ENCODE measurements at places on chromosomes 3 and 15.

DNA sequence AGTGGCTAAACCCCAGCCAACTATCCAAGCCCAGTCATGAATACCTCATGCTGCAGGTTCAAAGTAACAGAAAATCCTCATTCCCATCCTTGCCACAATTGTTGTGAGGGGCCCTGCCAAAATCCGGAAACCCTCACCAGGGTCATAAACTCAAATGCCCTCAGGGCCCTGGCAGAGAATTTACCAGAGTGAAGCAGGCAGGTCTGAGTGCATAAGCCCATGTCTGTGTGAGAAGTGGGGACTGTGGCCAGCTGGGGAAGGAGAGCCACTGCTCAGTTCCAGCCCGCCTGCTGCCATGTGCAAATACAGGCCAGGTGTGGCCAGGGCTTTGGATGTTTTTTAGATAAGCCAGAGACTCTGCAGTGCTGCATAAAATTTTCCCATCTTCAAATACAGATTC, 7.0 kb downstream of the CEP152 start:
- no peak for DNase-seq

DNA sequence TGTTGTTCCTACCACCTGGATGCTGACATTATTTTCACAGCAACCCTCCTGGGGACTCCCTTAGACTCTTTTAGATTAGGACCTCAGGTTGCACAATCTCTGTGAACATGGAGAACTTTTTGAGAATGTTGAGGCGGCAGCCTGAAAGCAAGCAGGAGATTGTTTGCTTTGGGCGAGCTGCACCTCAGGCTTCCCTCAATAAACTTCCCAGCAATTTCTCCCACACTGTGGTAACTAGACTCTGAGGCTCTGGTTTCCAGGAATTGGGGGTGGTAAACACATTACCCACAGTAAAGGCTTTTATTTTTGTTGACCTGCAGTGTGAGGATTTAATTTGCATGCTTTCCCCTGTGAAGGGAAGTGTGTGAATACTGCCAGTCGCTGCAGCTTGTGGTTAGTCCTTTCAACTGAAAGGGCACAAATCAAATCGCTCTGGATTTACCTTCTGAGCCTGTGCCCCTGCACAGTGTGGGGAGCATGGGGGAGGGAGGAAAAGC, 35.2 kb upstream of the SIAH2 start:
- DNase-seq = no peak

DNA sequence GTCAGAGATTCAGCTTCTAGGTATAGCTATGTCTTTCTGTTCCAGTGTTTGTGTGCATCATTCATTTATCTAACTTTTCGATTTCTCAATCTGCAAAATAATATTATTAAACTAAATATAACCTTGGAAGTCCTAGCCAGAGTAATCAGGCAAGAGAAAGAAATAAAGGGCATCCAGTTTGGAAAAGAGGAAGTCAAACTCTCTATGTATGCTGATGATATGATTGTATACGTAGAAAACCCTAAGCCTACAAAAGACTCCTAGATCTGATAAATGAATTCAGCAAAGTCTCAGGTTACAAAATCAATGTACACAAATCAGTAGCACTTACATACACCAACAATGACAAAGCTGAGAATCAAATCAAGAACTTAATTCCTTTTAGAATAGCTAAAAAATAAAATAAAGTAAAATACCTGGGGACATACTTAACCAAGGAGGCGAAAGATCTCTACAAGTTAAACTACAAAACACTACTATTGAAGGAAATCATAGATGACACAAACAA, 718.2 kb downstream of the NTRK3 start:
- no peak for DNase-seq

GRCh38 chr3:104519468-104520227, 847.1 kb upstream of the ALCAM start:
- no peak for DNase-seq

DNA sequence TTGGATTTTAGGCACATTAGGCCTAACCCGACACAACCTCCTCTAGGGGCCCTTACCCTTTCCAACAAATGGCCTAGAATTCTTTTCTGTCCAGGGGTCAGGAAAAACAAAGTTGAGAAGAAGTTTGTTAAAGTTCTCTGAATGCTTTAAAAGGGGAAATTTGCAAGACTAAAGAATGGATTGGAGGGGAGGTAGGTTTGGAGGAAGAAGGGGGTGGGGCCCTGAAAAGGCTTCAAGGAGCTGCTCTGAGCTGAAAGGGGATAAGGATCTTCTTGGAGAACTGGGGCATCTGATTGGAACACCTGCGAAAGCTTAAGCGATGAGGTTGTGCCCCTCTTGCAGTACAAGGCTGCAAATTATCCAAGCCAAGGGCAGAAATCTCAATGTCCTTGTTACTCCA, 3.9 kb upstream of the SENP2 start:
- DNase-seq = no peak

DNA sequence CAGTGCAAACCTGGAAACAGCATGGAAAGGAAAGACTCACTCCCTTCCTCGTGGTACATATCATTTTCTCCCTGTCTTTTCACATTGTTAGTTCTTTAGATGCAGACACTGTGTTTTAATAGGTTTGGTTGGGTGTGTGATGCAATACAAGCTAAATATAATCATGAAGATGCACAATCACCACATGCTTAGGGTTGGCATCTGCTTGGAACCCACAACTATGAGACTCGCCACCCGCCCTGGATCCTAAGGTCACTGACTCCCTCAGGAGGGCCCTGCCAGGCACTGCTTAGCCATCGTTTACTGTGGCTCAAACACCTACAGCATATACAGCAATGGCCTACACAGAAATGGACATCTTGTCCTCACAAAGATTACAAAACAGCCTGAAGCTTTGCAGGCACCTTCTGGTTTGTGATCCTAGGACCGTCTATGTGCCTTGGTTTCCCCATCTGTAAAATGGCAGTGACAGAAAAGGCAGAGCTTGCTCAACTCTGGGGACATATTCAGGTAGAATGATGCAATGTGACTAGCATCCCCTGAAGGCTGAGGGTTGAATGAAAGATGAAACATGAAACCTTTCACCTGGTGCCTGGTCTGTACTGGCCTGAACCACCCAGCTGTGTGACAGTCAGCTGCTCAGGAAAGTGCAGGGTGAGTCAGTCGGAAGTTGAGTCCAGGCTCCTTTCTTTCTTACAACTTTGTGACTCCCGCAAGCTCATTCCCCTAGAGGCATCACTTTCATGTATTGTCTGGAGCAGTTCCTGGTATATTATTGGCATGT, 123.6 kb upstream of the PFN2 start:
- no peak for DNase-seq

DNA sequence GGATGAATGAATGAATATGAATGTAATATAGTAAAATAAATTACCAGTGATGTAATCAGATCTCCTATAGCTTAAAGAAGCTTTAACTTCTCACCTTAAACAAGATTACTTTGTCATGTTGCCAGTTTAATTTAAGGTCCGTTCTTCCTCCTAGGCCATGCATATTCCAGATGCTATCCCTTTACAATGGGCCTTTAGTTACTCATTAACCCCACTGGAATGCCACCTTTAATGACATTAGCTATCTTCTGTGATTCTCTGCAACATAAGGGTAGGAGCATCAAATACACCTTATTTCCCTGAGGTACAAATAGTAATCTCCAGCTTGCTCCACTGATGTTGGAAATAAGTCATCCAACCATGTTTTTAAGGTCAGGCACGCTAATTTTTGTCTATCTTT, 63.0 kb upstream of the TIMP4 start:
- no peak for DNase-seq

- DNase-seq = no peak
Measured at GRCh38 chr15:27095886-27096624, 125.1 kb downstream of the GABRG3 start.

DNA sequence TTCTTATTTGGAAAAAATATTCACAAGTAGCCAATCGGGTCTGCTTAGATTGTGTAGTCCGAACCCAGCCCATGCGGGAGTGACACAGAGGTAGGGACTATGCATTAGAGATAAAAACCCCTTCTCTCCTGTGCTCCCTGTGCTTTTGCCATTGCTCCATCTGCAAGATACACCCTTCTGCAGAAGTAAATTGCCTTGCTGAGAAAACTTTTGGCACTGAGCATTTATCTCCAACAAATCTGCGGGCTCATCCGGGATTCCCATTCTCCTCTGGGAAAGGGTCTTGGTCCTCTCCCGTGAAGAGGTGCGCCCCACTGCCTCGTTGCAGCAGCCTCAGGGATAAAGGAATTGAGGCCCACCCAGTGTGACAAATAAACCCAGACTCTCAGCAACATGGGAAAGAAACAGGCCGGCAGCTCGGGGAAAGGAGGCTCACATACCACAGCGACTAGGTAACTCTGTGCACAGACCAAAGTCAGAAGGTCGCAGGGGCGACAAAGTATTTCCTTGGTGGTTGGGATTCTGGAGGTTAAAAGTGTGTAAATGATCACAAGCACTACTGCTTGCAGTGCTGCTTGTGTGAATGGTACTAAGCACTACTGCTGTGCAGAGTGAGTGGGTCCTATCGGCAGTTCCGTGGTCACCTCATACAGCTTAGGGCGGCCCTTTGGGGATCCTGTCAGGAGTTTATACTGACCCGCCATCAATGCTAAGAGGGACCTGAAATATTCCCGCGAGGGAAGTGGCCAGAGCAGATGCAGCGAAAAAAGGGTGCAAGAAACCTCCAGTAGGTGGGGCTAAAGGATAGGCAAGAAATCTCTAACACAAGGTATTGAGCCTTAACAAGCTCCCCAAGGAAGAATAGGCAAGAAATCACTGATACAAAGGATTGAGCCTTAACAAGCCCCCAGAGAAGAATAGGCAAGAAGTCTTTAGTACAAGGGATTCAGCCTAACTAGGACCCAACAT, 54.3 kb downstream of the GSK3B start:
- DNase-seq = no peak

DNA sequence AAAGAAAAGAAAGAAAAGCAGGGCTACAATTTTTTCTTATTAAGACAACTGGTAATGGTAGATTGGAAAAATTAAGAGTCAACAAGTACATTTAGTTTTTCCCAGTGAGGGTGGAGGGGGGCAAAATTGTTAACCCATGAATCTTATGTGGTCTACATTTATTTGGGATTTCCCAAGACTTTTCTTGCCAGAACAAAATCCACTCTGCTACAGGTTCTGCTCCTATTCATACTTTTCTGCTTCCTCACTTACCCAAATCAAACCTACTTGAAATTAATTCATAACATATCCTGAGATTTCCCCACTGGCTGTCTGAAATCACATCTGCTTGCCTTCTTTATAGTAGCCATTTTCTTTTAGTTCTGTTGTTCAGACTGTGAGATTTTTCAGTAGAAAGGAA, 41.1 kb downstream of the VGLL3 start:
- no peak for DNase-seq

DNA sequence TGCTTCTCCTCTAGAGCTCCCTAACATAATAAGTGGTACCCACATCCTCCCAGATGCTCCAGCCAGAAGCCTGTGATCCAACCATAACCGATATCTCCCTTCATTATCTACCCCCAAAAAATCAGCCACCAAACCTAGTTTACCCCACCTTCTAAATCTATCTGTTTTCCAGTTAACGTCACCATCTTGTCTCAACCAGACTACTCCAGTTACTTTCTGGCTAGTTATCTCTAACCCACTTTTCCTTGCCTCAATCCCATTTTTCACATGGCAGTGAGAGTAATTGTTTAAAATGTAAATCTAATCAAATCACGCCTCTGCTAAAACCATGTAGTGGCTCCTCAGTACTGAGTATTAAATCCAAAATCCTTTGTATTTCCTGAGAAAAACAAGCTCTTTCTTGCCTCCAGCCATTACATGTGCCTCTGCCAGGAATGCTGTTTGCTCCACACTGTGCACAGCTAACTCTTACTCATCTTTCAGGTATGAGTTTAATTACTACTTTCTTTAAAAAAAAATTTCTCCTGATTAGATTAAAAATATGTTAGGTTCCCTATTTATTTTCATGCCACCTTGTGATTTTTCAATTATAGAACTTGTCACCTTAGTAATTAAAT, 15.4 kb downstream of the CCDC54 start:
- DNase-seq = no peak

GRCh38 chr3:52046186-52046901, 10.0 kb downstream of the DUSP7 start:
- DNase-seq = peak; percentile 94

- no peak for DNase-seq
Measured at GRCh38 chr3:3194861-3195260, 15.4 kb upstream of the CRBN start.

DNA sequence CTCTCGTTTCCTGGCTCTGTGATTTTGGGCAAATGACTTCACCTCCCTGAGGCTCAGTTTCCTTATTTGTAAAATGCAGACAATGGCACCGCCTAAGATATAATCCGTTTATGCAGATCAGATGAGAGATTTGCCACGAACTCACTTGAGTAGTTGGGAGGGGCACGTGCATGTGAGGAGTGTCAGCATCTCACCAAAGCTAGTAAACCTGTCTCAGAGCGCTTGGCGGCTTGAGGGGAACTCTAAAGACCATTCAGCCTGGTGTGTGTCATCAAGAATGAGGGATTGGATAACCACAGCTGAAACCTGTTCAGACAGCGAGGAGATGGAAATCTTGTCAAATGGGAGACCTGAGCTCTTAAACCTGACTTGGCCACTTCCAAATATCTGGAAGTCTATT, 48.7 kb downstream of the BDH1 start:
- DNase-seq = no peak

DNA sequence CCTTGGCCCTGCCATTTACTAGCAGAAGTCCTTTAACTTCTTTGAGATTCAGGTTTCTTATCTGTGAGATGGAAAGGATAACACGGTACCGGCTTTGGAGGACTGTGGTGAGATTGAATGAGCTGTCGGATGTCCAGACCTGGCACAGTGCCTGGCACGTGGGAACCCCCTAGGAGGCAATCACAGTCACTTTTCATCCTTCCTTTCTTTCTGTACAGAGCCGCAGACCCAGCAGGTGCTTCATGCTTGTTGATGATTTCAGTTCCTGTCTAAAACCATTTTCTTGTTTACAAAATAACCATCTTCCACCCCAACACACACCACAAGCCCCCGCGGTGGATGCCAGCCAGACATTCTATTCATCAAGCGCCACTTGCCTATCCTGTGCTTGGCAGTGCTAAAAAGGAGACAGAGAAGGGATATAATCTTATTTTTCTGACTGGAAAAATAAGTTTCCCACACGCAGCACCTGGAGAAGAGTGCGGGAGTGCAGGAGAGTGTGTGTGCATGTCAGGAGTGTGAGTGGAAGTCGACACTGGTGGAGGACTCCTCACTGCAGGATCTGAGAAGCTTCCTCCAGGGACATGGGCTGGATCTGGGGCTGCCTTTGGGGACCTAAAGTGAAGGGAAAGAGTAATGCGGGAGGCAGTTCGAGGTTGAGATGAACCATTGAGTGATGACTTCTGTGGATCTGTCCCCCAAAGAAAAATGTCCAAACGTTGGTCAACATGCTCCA, 85.7 kb downstream of the ST6GAL1 start:
- DNase-seq = no peak

DNA sequence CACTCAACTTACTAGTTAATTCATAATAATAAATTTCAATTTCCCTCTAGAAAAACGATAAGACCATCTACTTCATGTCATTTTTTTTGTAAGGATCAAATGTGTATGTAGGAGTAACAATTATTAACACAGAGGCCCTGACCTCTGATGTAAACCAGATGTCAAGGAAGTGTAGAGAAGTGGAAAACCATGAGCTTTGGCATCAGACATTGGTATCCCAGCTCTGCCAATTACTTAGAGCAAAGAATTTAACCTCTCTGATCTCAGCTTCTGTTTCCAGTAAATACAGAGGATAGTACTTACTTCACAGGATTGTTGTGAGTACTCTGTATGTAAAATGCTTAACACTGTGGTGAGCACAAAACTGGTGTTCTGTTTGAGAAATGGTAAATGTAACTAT, 17.5 kb downstream of the AQR start:
- DNase-seq = no peak

- DNase-seq = no peak
Measured at GRCh38 chr3:48715174-48715800, 1.7 kb downstream of the IP6K2 start.

GRCh38 chr3:55203546-55203945, 275.7 kb upstream of the LRTM1 start:
- no peak for DNase-seq
